ENCODE measurements at places on chromosomes 4 and X.

- no peak for DNase-seq
These were observed 83.8 kb upstream of the LCORL start for GRCh38 chr4:18105030-18106011.

GRCh38 chr4:152972821-152973628 lies 36.9 kb downstream of the FHDC1 start:
- DNase-seq, result no peak

GRCh38 chr4:91488946-91489345 lies 814.8 kb upstream of the GRID2 start:
- no peak for DNase-seq

DNA sequence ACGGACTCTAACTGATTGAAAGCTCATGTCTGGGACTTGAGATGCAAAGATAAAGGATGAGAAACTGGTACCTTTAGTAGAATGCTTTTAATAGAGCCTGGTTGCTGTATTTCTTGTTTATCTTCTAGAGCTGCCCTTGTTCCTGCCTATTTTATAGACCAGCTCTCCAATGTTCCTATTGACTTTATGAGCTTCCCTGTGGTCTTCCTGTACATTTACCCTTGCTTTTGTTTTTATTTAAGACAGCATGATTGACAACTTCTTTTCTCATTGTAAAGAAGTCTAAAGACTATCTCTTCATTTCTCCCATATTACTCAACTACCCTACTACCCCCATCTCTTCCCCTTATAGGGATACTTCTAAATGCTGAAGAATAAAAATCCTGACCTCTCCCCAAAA lies 174.7 kb downstream of the UGT8 start:
- no peak for DNase-seq

DNA sequence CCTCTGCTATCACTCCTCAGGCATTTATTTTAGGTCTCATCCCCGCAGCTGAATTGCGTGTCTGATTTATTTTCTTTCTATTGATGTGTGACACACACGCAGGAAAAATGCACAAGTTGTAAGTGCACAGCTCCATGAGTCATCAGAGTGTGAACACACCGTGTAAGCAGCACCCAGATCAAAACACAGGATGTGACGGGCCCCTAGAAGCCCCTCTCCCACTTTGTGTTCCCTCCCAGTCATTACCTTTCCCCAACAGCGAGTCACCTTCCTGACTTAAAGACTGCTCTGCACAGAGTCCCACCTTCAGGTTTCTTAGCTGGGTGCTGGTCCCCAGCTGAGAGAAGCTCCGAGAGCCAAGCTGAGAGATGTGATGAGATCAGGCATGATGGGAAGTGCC lies 436.7 kb downstream of the MID1IP1 start:
- no peak for DNase-seq
